ENCODE measurements at places on chromosomes 7 and 10. TPM values are rescaled to one million over a fixed set of nuclear protein-coding genes. Genes with fewer than 3 reads are reported as not detected.

DNA sequence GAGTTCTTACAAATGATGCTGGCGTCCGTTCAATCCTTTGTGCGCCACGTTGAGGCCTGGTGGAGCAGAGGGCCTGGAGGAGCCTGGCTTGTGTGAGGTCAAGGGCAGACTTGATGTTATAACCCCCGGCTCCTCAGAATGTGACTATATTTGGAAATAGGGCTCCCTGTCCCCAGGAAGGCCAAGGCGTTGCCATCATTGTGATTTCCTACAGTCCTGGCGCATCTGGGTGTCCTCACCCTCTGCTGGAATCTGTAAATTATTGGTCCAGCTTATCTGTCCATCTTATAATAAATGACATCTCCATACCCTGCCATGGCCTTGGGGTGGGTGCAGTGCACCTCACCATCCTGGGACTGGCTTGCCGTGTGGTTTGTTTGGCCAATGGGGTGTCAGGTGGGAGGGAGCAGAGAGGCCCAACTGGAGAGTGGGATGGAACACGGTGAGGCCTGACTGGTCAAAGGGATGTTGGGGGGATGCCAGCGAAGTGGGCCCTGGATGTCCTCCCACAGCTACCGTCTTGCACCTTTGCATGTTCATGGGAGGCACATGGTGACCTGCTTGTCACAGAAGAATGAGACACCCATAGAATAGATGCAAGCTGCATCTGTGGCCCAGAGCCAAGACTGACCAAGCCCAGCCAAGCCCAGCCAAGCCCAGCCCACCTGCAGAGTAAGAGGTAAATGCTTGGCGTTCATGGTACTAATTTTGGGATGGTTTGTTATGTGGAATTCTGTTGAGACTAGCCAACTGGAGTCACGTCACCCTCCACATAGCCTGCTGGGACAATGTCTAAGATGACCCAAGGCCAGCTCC, 11.1 kb upstream of the LRRC27 start:
- DNase-seq: no peak

DNA sequence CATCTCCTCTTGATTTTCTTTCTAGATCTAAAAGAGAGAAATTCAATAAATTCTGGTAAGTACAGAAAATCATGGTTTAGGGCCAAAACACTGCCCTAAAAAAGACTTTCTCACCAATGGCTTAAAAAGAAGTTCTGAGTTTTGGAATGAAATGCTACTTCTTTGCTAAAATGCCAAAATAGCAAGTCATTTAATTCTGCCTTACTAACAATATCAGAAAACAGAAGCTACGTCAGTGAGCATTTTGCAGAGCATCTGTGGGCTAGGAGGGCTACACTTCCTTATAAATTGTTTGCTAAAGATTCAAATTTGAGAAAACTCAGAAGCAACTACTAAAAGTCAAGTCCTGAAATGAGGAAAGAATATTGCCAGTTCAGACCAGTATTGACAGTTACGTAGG, 560.8 kb upstream of the CELF2 start:
- DNase-seq: no peak

DNA sequence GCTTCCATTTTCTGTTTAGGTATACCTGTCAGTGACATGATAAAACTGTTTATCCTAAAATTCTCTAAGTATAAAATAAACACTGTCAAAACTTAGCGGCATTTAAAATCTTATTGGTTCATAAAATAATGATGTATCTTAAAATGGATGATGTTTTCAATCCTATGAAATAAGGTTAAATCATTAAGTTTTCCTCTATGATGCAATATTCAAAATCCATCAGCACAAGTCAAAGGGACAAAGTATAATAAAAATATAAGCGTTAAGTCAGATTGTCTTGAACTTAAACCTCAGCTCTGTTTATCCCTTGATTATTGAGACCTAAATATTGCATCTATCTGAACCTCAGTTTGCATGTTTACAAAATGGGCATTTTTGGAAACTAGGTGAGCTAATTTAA, 46.6 kb upstream of the NCAPG2 start:
- DNase-seq: no peak

DNA sequence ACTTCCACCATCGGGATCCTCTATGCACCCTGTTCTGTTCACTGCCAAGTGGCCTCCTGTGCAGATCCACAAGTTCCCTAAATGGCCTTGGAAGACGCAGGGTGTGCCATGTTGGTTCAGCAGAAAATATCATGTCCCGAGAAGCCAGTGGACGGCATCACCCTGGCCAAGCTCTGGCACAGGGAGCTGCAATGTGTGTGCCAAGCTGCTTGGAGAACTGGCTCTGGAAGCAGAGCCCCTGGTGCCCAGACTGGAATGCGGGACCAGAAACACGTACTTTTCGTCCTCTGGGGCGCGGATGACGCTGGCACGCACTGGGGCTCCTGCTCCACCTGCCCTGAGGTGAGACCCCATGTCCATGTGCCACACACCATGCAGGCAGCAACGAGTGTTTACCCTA, 124.7 kb upstream of the CARD11 start:
- DNase-seq: no peak

Gene OR13A1
- total RNA-seq: not detected

Data from upper lobe of left lung (tissue), 6 donors.